Stromal cell of bone marrow (primary cell): ENCODE measurements at places on chromosomes 7 and 10.

GRCh38 chr7:94556028-94556427 is 46.4 kb downstream of the CASD1 start:
- no peak for DNase-seq

GRCh38 chr7:157930926-157931466 is 594.2 kb downstream of the DNAJB6 start:
- DNase-seq: no peak

GRCh38 chr10:71537125-71537524 is 140.4 kb downstream of the CDH23 start:
- no peak for DNase-seq

DNA sequence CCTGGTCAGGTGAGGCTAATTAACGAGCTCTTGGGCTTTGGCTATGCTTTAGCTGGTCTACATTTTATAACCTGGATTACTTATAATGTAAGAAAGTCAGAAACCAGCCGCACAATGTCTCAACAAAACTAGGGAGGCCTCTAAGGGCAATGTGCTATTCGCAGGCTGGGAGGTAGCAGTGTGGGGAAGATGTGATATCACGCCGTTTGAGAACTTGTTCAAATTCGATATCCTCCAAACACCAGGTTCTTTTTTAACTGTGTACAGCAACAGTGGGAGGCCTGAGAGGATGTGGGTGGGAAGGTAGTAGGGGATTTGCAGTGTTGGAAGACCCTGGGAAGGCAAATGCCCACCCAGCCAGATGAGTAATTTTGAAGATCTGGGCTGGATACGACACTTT is 184.5 kb downstream of the JAZF1 start:
- no peak for DNase-seq

GRCh38 chr10:19561181-19561580 is 255.1 kb upstream of the PLXDC2 start:
- no peak for DNase-seq

DNA sequence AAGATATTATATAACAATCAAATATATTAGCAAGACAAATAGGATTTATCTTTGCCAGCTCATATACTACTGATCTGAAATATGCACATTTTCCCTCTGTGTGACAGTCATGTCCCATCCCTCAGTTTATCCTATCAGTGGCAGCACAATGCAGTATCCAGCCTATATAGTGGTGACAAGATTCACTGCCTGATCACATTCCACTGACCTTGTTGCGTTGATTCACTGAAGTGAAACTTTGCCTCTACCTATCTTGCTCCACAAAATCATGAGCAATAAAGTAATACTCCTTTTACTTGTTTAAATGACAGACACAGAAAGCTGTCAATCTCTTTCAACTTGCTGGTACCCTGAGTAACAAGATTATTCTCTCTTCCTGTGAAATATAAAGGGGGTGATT is 6.3 kb downstream of the PSMA2 start:
- DNase-seq: no peak
